ENCODE measurements at places on chromosomes 5 and 9.

DNA sequence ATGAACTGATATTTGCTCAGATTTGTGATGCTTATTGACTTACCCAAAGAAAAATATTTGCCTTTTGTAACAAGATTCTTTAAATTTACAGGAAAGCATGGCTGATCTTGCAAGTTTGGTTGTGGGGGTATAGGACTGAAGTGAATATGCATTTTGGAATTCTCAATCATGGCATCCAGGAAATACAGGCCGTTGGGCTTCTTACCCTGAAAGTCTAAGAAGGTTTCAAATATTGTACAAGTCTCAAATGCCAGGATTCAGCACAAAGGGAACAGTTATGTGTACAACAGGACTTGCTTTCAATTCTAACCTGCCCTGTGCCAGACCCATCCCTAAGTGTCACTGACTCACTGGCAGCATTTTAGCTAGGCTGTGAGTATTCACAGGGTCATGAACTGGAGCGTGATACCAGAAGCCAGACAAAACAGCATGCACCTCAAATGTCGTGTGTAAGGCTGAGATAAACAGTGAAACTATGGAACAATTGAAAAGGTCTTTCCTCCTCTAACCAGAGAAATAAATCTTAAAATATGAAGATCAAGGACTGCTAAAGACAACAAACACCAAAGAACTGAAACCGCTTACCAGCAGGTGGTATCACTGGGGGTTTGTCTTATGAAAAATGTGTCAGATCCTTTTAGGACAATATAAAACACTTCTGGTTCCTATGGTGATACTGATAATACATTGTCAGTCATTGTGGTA, 168.6 kb upstream of the RGMB start:
- DNase-seq, result no peak

DNA sequence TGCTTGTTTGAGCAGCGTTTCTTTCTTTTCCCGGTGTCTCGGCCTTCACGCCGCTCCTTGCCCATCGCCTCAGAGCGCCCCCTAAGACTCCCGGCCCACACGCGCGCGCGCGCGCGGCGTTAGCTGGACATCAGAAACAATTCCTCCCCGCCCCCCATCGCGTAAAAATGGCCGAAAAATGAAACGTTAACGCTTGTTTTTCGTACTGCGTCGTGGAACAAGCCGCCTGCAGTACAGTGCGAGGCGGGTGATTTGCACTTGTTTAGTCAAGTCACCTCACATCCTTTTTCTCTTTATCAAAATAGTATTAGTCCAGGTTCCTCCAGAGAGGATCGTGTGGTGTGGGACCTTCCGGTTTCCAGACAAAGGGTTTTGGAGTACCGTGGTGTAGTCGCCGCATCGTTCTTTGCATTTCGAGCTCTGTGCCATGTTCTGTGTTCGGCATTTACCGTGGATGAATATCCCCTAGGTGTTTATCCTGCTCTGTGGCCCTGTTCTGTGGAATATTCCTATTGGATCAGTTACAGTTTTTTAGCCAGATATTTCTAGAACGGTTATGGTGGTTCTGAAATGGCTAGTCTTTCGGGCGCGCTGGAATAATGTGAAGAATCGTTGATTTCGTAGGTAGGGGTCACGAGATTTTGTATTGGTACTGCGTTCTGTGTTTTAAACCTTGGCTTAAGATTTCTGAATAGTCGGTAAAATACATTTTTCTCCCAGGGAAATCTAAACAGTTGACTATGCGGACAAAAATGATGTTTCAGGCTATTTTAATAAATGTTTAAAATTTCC, 1.0 kb downstream of the MATR3 start:
- peak; percentile 81 for DNase-seq

DNA sequence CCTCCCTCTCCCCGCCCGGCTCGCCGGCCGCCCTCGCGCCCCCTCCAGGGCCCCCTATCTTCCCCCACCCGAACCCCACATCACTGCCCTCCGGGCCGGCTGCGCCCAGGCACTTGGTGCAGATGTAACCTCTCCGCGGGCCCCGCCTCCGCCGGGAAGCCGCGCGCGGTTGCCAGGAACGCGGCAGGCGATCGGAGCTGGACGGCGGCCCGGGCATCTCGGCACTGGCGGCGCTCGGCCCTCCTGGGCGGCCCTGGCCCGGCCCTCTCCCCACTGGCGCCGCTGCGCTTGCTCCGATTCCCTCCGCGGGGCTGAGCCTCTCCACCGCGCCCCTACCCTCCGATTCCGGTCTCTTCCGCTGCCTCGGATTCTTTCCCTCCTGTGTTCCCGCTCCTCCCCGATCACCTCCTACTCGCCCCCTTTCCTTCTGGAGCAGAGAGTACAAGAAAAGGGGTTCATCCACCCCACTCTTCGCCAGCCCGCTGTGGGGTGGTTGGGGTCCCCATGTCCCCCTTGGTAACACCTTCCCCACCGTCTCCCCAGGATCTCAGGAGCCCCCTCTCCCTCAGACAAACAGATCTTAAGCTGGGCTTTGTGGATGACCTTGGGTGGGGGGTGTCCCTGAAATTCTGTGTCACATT, 70.6 kb downstream of the C9orf50 start:
- peak; percentile 46 for DNase-seq

DNA sequence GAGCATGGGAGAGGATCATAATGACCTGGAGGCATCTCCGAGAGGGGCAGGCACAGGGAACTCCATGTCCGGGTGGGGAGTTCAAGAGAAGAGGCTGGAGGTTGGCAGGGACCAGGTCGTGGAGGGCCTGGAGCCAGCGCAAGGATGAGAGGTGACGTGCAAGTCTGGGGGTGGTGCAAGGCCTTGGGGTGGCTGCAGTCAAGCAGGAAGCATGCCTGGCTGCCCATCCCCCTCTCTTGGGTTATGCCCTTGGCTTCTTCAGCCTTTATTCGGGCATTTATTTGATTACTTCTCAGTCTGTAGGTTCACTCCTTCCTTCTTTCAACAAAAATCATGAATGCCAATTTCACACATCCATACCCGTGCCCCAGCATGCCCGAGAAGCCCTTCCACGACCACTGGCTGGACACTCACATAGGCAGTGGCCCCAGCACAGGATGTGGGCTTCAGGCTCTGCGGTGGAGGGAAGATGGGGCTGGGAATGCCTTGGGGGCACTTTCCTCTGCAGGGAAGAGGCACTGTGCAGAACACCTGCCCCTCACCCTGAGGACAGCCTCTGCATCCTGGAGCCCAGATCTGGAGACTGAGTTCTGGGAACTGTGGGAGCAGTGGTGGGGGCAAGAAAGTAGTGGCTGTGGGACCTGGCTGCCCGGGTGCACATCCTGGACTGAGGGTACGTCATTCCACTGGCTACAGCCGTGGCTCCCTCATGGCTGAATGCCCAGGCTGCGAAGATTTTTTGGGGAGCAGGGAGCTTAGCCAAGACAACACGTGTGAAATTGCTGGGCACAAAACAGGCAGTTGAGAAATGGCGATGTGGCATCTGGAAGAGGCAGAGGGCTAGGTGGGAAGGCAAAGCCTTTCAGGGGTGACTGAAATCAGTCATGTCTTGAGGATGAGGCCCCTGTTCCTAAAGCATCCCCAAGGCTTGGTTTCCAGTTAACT, 38.6 kb downstream of the CRB2 start:
- no peak for DNase-seq

GRCh38 chr9:128882677-128883603, 1.0 kb downstream of the LRRC8A start:
- DNase-seq, result no peak

GRCh38 chr5:5188376-5189050, 48.4 kb downstream of the ADAMTS16 start:
- no peak for DNase-seq

GRCh38 chr5:83967417-83967816, 246.8 kb upstream of the HAPLN1 start:
- DNase-seq, result no peak

DNA sequence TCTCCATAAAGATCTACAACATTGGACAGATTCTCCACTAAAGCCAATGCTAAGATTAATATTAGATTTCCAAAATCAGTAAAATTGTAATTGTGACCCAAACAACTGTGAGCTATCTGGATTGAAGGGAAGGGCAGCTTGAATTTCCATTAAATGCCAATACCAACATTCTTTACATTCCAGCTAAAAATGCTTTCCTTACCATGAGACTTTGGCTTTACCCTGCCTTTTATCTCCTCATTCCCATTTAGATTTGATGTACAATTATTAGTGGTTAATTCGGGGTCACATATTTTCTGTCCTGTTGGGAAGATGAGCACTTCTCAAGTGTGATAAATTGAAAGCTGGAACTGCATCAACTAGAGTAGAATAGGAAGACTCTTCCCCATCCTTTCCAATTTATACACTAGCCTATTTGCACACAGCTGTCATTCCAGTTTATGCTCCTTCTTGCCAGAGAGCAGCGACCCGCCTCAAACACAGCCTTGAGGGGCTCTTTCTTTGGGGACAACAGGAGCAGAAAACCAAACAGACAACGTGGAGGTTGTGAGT, 33.1 kb upstream of the MYOT start:
- no peak for DNase-seq

DNA sequence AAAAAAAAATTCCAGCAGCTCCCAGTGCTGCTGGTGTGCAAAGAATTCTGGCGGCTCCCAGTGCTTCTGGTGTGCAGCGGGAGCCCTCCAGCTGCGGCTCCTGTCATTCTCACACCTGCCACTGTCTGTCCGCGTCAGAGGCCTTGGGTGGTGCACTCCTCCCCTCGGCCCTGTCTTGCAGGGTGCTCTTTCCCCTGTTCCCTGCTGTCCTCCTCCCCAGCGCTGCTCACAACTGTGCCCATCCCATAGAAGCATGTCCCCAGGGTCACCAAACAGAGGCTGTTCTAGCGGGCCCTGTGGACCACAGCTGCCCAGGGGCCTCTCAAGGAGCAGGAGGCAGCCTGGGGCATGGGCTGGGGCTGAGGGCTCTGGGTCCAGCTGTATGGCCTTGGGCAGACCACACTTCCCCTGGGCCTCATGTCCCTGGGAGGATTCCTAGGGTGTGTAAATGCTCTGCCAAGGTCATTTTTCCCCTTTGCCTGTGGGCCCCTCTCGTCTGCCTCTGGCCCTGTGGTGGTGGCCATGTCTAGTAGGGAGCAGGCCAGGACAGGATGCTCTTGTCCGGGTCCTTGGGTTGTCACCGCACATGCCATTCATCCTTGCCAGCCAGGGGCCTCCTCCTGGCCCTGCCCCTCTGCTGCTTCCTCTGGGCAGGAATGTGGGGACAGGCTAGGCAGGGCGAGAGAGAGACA, 68.2 kb downstream of the PHF2 start:
- no peak for DNase-seq

GRCh38 chr5:78717674-78718584, 69.4 kb upstream of the LHFPL2 start:
- DNase-seq, result no peak

DNA sequence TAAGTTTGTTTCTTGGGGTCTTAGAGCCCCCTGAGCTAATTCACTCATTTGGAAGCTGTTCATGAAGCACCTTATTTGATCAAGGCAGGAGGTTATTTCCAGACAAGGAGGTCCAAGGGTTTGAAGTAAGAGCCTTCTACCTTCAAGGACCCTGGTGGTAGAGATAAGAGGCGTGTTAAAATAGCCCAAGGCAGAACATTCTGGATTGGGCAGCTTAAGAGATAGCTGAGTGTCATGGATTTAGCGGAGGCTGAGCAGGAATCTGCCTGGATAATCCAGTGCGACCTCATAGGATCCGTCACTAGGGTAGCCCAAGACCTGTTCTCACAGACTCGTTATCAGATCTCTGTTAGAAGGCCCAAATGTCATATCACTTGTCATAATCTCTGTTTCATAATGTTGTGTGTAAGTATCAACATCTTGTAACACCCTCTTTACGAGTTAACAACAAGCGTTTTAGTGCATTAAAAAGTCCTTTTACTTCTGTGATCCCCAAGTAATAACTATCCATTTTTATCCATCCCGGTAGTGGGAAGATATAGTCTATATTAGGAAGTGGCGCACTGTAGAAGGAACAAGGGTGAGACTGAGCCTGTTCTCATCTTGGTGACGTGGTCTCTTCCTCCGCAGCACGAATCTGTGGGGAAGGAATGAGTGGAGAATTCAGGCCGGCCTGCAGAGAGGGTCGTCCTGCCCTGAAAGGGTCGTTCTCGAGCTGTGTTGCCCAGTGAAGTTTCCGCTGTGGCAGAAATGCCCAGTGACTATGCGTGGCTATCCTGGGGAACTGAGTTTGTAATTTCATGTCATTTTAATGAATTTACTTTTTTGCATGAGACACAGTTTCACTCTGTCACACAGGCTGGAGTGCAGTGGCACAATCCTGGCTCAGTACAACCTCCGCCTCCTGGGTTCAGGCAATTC, 28.8 kb downstream of the SLC25A25 start:
- DNase-seq, result no peak

- no peak for DNase-seq
Measured at GRCh38 chr5:123710031-123710430, 198.1 kb downstream of the CSNK1G3 start.

- DNase-seq, result no peak
Measured at GRCh38 chr9:98610711-98611110, 98.0 kb downstream of the GABBR2 start.

GRCh38 chr5:172496671-172497371, 42.5 kb upstream of the SH3PXD2B start:
- DNase-seq, result no peak

GRCh38 chr9:77987880-77988525, 43.6 kb downstream of the GNAQ start:
- no peak for DNase-seq

DNA sequence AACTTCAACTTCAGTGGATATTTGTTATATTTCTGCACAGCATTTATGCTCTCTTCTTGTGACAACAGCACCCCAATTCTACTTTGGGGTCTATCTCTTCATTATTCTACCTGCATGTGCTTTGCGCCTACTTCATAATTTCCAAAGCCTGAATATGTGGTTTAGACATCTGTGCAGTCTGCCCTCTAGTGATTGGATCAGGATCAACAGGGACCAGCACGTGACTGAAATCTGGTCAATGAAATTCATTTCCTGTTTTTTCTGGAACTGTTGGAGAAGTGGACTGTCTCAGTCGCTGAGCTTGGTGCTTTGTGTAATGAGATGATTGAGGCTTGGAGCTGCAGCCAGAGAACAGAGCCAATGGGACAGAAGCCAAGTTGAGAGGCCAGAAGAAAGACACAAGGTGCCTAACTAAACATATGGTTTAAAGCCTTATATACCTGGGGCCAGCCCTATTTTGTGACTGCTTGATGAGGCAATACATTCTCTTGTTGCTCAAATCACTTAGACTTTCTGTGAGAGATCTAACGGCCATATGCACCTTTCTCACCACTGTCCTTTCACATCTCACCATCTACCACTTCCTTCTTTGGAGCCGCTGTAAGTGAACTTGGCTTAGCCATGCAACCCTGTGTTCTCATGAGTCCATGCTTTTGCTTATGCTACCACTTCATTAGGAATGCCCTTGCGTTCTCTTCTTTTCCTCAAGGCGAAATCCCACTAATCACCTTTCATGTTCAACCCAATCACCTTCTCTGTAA, 68.8 kb upstream of the PPP2R2B start:
- peak; percentile 11 for DNase-seq

DNA sequence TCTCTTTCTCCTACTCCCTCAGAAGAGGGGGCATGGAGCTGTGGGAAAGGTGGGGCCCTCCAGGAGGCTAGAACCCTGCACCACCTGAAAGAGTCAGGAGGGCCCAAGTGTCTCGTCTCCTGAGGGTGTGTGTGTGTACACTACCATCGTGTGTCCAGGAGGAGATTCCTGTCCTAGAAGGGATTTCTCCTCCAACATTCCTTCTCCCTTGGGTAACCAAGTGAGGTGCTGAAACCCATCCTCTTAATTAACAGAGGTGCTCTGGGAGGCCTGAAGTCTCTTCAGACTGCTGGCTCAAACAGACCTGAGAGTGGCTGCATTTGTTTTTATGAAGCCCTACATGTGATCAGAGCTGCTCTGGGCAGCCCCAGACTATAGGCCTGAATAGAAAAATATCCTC, 61.1 kb upstream of the FAM169A start:
- DNase-seq, result no peak
